A673 (cell line): ENCODE measurements at places on chromosomes 12 and 14.

GRCh38 chr12:101733166-101733565, 6.1 kb downstream of the SYCP3 start:
- DNase-seq, result no peak
- H3K4me1 ChIP-seq, result no peaks in the 10 kb centered on the region
- no peaks in the 10 kb centered on the region for H3K27me3 ChIP-seq
- H3K4me3 ChIP-seq, result no peak overlapping the region
- no peak overlapping the region for H3K27ac ChIP-seq
- H3K36me3 ChIP-seq, result no peaks in the 10 kb centered on the region

GRCh38 chr12:70590051-70590450, 47.2 kb downstream of the PTPRB start:
- no peak overlapping the region for H3K4me3 ChIP-seq
- no peaks in the 10 kb centered on the region for H3K36me3 ChIP-seq
- no peaks in the 10 kb centered on the region for H3K27me3 ChIP-seq
- no peaks in the 10 kb centered on the region for H3K4me1 ChIP-seq

DNA sequence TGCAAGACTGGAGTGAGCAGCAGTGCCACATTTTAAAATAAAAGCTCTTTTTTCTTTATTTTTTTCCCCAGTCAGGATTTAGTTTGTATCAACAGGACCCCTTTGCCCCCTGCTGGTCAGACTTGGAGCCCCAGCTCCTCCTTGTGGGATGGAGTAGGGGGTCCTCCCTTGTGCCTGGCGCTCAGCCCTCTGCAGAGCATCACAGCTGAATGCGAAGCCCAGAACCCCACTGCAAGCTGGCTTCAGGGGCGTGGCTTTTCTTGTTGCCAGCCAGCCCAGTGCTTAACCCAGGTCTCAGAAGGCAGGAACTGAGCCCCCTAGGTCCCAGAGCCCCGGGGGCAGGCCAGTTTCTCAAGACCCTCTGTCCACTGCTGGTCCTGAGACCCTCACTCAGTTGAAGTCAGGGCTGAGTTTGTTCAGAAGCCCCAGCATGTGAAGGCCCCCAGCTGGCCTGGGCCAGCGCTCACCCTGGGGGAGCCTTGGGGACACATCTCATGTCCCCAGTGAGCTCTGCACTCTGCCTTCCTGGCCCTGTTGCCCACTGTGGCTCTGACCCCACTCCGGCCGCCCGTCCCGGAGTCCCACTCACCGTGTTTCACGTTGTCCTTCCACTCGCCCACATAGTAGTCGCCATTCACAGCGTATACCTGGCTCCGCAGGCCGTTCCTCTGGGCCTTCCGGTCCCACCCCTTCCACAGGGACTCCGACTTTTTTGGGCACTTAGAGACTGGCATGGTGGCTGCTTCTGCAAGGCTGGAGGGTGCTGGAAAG, 519 bp downstream of the MORN3 start:
- H3K36me3 ChIP-seq, result no peaks in the 10 kb centered on the region
- peak; percentile 71 for DNase-seq
- no peak overlapping the region for H3K4me3 ChIP-seq
- no peak overlapping the region for H3K27ac ChIP-seq
- H3K27me3 ChIP-seq, result no peaks in the 10 kb centered on the region
- H3K4me1 ChIP-seq, result no peaks in the 10 kb centered on the region

GRCh38 chr12:101021911-101022388, 188.1 kb downstream of the SLC5A8 start:
- H3K4me3 ChIP-seq, result no peak overlapping the region
- H3K36me3 ChIP-seq, result no peaks in the 10 kb centered on the region
- no peak overlapping the region for H3K27ac ChIP-seq
- H3K27me3 ChIP-seq, result no peaks in the 10 kb centered on the region
- peak; percentile 59 for DNase-seq
- peaks cover 7% of the 10 kb centered on the region for H3K4me1 ChIP-seq

- H3K36me3 ChIP-seq, result no peaks in the 10 kb centered on the region
- H3K27ac ChIP-seq, result no peak overlapping the region
- no peak overlapping the region for H3K4me3 ChIP-seq
- no peak for DNase-seq
- no peaks in the 10 kb centered on the region for H3K27me3 ChIP-seq
- H3K4me1 ChIP-seq, result no peaks in the 10 kb centered on the region
These were observed 207.9 kb downstream of the SLC16A7 start for GRCh38 chr12:59803735-59804134.

DNA sequence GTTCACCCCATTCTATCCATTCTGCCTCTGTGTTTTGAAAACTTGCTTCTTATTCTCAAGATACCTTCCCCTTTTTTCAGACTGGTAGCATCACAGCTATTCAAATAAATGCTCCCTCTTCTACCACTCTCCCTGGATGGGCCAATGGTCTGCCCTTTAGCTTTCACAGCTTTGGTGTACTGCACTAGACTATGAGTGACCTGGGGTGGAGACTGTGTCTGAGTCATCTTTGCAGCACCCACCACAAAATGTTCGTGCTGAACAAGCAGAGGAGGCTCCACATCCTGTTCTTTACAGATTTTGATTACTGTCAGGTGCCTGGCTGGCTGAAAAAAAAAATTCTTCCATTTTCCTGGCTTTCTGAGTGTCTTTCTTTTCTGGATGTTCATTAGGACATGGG, 1104.1 kb upstream of the TMEM132C start:
- H3K36me3 ChIP-seq, result no peaks in the 10 kb centered on the region
- H3K27me3 ChIP-seq, result no peaks in the 10 kb centered on the region
- DNase-seq, result peak; percentile 4
- no peaks in the 10 kb centered on the region for H3K4me1 ChIP-seq

DNA sequence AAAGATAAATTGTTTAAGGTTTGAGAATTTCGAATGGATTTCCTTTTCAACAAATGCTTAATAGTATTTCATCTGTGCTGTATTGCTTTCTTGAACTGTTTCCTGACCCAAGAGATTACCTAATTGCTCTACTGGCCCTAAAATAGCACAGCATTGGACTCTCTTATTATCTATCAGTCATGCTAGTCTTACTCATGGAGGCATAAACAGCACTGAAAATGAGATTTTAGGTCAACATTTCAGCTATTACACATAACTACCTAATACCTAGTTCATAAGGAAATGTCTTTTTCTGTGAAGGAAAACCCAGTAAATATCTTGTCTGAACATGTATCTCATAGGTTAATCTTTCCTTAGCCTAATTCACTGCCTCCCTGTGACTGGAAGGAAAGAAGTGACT, 4.3 kb upstream of the ABCD2 start:
- DNase-seq, result no peak
- H3K36me3 ChIP-seq, result no peaks in the 10 kb centered on the region
- H3K27me3 ChIP-seq, result no peaks in the 10 kb centered on the region
- no peak overlapping the region for H3K4me3 ChIP-seq
- no peak overlapping the region for H3K27ac ChIP-seq
- no peaks in the 10 kb centered on the region for H3K4me1 ChIP-seq

- no peak overlapping the region for H3K27ac ChIP-seq
- no peak for DNase-seq
- H3K4me1 ChIP-seq, result no peaks in the 10 kb centered on the region
- no peaks in the 10 kb centered on the region for H3K36me3 ChIP-seq
- no peak overlapping the region for H3K4me3 ChIP-seq
- H3K27me3 ChIP-seq, result peaks cover 10% of the 10 kb centered on the region
These were observed 636 bp upstream of the IFNG-AS1 start for GRCh38 chr12:67988601-67989021.
